ENCODE measurements at places on chromosomes 4 and X. TPM values are rescaled to one million over a fixed set of nuclear protein-coding genes. Genes with fewer than 3 reads are reported as not detected.

The ADH4 gene
- not detected for total RNA-seq

The ZFYVE28 gene
- total RNA-seq, result 70.0 TPM

The NR0B1 gene
- not detected for total RNA-seq

The MAGEB1 gene
- total RNA-seq, result not detected

The ENAM gene
- not detected for total RNA-seq

The FHDC1 gene
- total RNA-seq, result 6.6 TPM

The NONO gene
- total RNA-seq, result 234 TPM

DNA sequence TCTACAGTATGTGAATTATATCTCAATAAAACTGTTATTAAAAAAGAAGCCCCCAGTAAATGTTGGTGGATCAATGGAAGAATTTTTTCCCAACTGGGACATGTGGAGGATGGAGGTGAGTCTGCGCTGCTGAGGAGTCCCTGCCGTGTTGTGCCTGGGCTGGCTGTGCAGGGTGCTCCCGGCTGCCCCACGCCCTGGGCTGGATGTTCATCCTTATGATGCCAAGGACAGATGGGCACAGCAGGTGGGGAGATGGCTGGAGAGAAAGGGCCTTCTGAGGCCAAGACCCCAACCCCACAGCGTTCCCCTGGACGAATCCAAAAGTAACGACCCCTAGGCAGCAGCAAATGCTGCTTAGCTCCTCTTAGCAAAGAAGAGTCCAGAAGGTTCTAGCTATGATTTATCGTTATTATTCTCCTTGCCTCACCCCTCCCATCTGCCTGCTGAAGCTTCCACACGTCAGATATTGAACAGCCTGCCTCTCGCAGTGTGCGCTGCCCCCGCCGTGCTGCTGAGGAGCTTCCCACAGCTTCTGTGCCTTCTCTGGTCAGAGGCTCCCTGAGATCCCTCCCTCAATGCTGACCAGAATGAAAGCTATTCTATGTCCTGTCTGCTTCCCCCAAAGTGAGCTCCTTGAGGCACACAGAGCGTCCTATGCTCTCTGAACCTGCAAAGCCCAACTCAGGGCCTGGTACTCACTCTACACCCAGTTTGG, 26.5 kb downstream of the HMX1 start:
- no peaks in the 10 kb centered on the region for H3K36me3 ChIP-seq
- H3K27ac ChIP-seq, result no peak overlapping the region
- no peak overlapping the region for H3K4me3 ChIP-seq
- DNase-seq, result peak; percentile 36

DNA sequence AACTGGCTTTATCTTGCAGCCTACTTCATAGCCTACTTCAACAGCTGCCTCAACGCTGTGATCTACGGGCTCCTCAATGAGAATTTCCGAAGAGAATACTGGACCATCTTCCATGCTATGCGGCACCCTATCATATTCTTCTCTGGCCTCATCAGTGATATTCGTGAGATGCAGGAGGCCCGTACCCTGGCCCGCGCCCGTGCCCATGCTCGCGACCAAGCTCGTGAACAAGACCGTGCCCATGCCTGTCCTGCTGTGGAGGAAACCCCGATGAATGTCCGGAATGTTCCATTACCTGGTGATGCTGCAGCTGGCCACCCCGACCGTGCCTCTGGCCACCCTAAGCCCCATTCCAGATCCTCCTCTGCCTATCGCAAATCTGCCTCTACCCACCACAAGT, 4.0 kb downstream of the GPR50 start:
- no peaks in the 10 kb centered on the region for H3K27me3 ChIP-seq
- no peak overlapping the region for H3K4me3 ChIP-seq
- no peaks in the 10 kb centered on the region for H3K4me1 ChIP-seq
- H3K36me3 ChIP-seq, result no peaks in the 10 kb centered on the region
- no peak overlapping the region for H3K27ac ChIP-seq
- no peak for DNase-seq

- no peak overlapping the region for H3K4me3 ChIP-seq
- H3K4me1 ChIP-seq, result no peaks in the 10 kb centered on the region
- no peak overlapping the region for H3K27ac ChIP-seq
- no peaks in the 10 kb centered on the region for H3K27me3 ChIP-seq
- no peak for DNase-seq
These were observed 211.1 kb downstream of the GUCY2F start for GRCh38 chrX:109270580-109271484.

GRCh38 chr4:55036405-55036804, 89.0 kb downstream of the KDR start:
- H3K4me1 ChIP-seq, result no peaks in the 10 kb centered on the region
- DNase-seq, result no peak
- H3K27ac ChIP-seq, result no peak overlapping the region
- no peaks in the 10 kb centered on the region for H3K36me3 ChIP-seq
- no peaks in the 10 kb centered on the region for H3K27me3 ChIP-seq

DNA sequence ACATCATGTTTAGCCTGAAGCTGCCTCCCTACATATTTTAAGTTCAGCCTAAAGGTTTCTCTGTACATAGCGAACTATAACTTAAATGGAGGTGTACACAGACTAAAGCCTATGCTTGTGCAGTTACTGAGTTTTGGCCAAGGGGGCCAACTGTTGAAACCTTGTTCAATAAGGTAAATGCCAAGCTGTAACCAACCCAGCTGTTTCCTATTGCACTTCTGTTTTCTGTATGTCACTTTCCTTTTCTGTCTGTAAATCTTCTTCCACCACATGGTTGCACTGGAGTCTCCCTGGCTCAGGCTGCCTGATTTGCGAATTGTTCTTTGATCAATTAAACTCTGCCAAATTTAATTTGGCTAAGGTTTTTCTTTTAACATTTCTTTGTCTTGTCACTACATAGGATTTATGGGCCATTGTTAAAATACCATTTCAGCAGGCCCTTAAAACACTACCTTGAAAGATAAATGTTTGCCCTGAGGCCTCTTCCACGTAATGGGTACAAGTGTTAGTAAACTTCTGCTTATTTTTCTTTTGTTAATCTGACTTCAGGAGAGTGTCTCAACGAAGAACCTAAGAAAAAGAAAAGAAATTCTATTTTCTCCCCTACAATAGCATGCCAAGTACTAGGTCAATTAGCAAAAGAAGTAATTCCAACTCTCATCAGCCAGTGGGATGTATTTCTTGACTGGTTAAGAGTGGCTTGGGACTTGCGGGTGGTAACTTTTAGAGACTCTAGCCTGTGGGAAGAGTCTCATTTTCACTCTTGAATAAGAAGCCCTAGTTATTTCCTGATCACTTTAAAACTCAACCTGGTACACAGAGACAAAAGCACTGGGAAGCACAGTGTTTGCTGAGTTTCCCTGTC, 45.7 kb upstream of the PRSS12 start:
- no peaks in the 10 kb centered on the region for H3K36me3 ChIP-seq
- H3K4me1 ChIP-seq, result no peaks in the 10 kb centered on the region
- no peak overlapping the region for H3K27ac ChIP-seq
- H3K4me3 ChIP-seq, result no peak overlapping the region

DNA sequence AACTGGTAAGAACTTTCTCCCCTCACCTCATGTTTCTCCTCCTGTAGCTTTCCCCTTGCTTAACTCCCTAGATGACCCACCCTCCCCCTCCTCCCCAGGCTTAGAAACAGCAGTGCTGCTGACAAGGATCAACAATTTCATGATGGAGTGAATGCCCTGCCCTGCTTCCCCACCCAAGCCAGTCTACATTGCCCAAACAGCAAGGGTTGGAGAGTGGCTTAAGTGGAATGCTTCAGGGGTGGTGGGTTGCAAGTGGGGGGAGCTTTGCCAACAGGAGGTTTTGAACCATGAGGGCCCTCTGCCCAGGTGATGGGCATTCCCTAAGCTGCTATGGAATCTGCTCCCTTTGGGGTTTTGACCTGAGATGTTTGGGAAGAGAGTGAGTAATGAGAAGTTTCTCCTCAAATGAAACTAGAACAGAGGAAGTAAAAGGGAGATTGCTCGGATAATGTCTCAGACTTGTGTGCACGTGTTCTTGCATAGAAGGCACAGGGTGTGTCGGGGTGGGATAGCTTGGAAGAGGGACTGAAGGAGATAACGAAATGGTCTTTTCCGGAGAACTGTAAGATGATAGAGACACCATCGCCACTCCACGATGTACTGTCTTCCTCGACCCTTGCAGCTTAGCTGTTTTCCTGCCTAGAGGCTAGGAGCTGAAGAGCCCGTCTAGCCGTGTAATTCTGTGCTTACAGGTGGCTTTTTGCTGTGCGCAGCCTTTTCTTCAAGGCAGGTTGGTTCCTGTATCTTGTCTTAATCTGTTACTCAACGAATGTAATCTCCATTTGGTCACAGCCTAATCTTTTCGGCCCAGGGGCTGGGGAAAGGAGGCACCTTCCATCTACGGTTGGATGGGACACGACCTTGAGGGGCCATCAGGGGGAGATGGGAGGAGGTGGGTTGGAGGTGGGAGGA, 10.1 kb downstream of the GDPD2 start:
- H3K27me3 ChIP-seq, result no peaks in the 10 kb centered on the region
- peak overlapping the region; percentile 65 for H3K27ac ChIP-seq
- H3K4me3 ChIP-seq, result peak overlapping the region; percentile 56
- no peaks in the 10 kb centered on the region for H3K36me3 ChIP-seq
- H3K4me1 ChIP-seq, result no peaks in the 10 kb centered on the region

DNA sequence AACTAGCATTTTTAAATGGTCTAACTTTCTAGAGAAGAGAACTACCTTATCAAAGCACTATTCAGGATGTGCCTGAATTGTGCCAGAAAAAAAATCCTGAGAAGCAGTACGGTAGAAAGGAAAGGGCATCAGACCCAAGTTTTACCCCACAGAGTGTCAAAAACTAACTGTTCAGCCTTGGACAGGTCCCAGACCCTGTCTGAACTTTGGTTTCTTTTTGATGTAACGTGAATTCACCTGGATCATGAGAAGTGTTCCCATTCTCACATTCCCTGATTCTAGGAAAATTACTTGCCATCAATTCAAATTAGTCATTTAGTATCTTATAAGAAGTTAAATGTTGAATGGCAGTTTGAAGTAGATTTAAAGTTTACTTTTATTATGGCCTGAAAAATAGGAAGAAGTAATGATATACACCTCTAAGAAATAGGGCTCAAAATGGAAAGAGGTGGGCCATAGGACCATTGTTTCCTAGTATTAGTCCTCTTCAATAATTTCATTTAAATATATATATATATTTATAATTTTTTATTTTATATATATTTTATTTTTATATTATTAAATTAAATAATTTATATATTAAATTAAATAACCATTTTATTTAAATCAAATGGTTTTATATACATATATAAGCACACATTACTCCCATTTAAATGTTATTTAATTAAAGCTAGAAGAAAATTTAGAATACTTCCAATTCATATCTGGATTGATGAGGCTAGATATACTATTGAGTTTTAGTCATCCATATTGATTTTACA, 181.9 kb upstream of the PPARGC1A start:
- no peak for DNase-seq
- no peaks in the 10 kb centered on the region for H3K4me1 ChIP-seq
- H3K27me3 ChIP-seq, result no peaks in the 10 kb centered on the region
- no peak overlapping the region for H3K27ac ChIP-seq
- H3K4me3 ChIP-seq, result no peak overlapping the region

- no peaks in the 10 kb centered on the region for H3K27me3 ChIP-seq
- H3K4me1 ChIP-seq, result no peaks in the 10 kb centered on the region
- H3K27ac ChIP-seq, result peak overlapping the region; percentile 99
- DNase-seq, result peak; percentile 95
- H3K4me3 ChIP-seq, result peak overlapping the region; percentile 58
These were observed 432 bp upstream of the HTATSF1 start for GRCh38 chrX:136496764-136497555.

- H3K4me3 ChIP-seq, result no peak overlapping the region
- no peak overlapping the region for H3K27ac ChIP-seq
- no peaks in the 10 kb centered on the region for H3K36me3 ChIP-seq
- DNase-seq, result no peak
- H3K4me1 ChIP-seq, result no peaks in the 10 kb centered on the region
- no peaks in the 10 kb centered on the region for H3K27me3 ChIP-seq
These were observed 103.3 kb upstream of the TSPAN7 start for GRCh38 chrX:38458071-38458470.

DNA sequence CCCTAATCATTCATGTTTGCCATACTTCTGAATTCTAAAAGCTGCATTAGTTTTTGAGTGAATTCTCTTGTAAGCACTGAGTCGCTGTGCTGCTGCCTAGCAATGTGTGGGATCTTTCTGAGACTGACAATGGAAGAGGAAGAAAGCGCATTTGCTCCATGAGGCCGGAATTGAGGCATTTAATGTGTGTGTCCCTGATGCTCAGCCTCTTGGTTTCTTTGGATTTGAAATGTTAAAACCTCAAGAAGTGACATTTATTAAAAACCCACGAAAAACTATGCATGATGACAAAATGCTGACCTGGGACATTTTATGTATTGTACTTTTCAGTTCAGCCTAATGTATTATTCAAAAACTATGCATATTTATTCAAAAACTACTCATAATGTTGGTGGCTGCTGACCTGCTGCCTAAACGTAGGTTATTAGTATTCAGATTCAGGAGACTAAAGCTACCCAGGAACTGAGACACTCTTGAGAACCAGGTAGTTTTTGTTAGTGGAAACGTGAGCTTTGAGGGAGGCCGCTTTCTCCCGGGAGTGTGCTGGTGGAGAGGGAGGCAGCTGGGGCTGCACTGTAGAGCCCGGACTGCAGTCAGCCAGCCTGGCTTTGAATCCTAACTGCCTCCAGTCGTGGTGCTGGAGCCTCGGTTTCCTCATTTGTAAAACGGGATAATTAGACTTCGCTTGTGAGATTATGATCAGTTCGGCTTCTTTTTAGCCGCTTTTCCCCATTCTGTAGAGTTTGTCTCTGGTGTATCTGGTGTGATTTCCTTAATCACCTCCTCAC, 11.3 kb downstream of the RGS12 start:
- H3K4me3 ChIP-seq, result no peak overlapping the region
- H3K36me3 ChIP-seq, result no peaks in the 10 kb centered on the region
- peak; percentile 31 for DNase-seq
- no peaks in the 10 kb centered on the region for H3K27me3 ChIP-seq
- peaks cover 23% of the 10 kb centered on the region for H3K4me1 ChIP-seq

DNA sequence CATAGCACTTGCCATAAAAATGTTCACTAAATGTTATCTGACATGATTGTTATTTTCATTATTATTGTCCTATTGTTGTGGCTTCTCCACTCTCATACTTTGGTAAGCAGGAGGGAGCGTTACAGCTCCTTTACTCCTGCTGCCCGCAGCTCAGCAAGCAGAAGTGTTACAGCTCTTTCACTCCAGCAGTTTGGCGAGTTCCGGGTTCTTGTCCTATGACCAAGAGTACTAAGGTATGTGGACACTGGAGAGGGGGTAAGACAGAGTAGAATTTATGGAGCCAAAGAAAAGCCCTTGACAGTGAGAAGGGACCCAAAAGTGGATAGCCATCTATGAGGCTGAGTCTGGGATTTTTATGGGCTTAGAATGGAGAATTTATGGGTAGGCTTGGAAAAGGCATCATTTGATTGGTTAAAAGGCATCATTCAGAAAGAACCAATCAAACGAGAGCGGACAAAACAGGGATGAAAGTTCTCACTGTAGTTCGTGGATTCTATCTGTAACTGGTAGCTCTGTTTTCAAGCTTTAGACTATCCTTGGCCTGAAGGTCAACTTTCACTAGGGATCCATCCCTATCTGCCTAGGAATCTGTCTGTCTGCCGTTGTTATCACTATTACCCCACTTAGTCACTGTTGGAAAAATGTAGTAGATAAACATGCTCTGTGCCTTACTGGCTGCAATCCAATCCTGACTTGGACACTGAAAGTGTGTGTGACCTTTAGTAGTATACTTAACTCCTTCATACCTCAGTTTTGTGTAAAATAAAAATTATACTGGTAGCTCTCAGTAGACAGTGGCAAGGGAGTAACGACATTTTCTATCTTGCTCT, 545.6 kb upstream of the LCORL start:
- no peak overlapping the region for H3K4me3 ChIP-seq
- no peaks in the 10 kb centered on the region for H3K27me3 ChIP-seq
- peak; percentile 48 for DNase-seq
- H3K4me1 ChIP-seq, result no peaks in the 10 kb centered on the region
- no peak overlapping the region for H3K27ac ChIP-seq

GRCh38 chr4:7155590-7156071, 36.7 kb upstream of the SORCS2 start:
- no peak overlapping the region for H3K4me3 ChIP-seq
- H3K27me3 ChIP-seq, result no peaks in the 10 kb centered on the region
- peaks cover 5% of the 10 kb centered on the region for H3K4me1 ChIP-seq
- DNase-seq, result no peak
